ENCODE measurements at places on chromosomes 2 and 18. TPM values are rescaled to one million over a fixed set of nuclear protein-coding genes. Genes with fewer than 3 reads are reported as not detected.

TPGS2 gene
- 116 TPM for total RNA-seq

KCNF1 gene
- not detected for total RNA-seq

TNFRSF11A gene
- total RNA-seq: 1.2 TPM

DPP4 gene
- total RNA-seq: not detected

UGT1A1 gene
- not detected for total RNA-seq

IL36G gene
- not detected for total RNA-seq

MGAT4A gene
- total RNA-seq: 0.15 TPM

BCL11A gene
- 159 TPM for total RNA-seq

UGT1A5 gene
- not detected for total RNA-seq

ITGB6 gene
- total RNA-seq: not detected

LRP1B gene
- total RNA-seq: not detected

TACR1 gene
- not detected for total RNA-seq

ADCY3 gene
- 58.4 TPM for total RNA-seq

CERS6 gene
- not detected for total RNA-seq

ACMSD gene
- not detected for total RNA-seq

RND3 gene
- total RNA-seq: not detected

PECR gene
- total RNA-seq: 0.30 TPM

TSPYL6 gene
- 0.60 TPM for total RNA-seq

KANSL3 gene
- total RNA-seq: 24.7 TPM

EMILIN2 gene
- total RNA-seq: 2.3 TPM

RGPD4 gene
- not detected for total RNA-seq

OR6B2 gene
- not detected for total RNA-seq

ASXL3 gene
- total RNA-seq: not detected

FOXD4L1 gene
- total RNA-seq: 0.72 TPM

EGR4 gene
- total RNA-seq: 0.14 TPM

DSG3 gene
- not detected for total RNA-seq

ACTG2 gene
- not detected for total RNA-seq

RSAD2 gene
- 12.4 TPM for total RNA-seq

WDR7 gene
- total RNA-seq: 7.6 TPM

TMEM198 gene
- total RNA-seq: 3.2 TPM

LYPD1 gene
- total RNA-seq: not detected

BMP10 gene
- total RNA-seq: not detected

CYBRD1 gene
- not detected for total RNA-seq

LCT gene
- total RNA-seq: 0.19 TPM

SLC19A3 gene
- total RNA-seq: not detected

MC5R gene
- not detected for total RNA-seq

HOXD13 gene
- total RNA-seq: not detected

TGFA gene
- total RNA-seq: not detected

EVX2 gene
- not detected for total RNA-seq

TUBA4A gene
- total RNA-seq: 32.6 TPM

PKDCC gene
- total RNA-seq: not detected

OST4 gene
- total RNA-seq: 201 TPM

TWIST2 gene
- total RNA-seq: not detected

IL36B gene
- total RNA-seq: not detected

SNORC gene
- total RNA-seq: 1.9 TPM

TXNDC2 gene
- total RNA-seq: not detected

IGFBP5 gene
- total RNA-seq: not detected

PAX8 gene
- 0.90 TPM for total RNA-seq

Measured in Karpas-422 (cell line).